ENCODE measurements at places on chromosomes 1 and 21. TPM values are rescaled to one million over a fixed set of nuclear protein-coding genes. Genes with fewer than 3 reads are reported as not detected.

Gene TTC22
- total RNA-seq: not detected

GRCh38 chr1:28845786-28846543, 34.0 kb downstream of the OPRD1 start:
- no peak overlapping the region for H3K4me3 ChIP-seq
- no peaks in the 10 kb centered on the region for H3K4me1 ChIP-seq
- H3K36me3 ChIP-seq: no peaks in the 10 kb centered on the region
- peak; percentile 45 for DNase-seq

GRCh38 chr1:1926346-1926811, 7.3 kb upstream of the TMEM52 start:
- H3K27ac ChIP-seq: no peak overlapping the region
- no peaks in the 10 kb centered on the region for H3K27me3 ChIP-seq
- no peak overlapping the region for H3K4me3 ChIP-seq
- no peaks in the 10 kb centered on the region for H3K36me3 ChIP-seq
- no peaks in the 10 kb centered on the region for H3K4me1 ChIP-seq

DNA sequence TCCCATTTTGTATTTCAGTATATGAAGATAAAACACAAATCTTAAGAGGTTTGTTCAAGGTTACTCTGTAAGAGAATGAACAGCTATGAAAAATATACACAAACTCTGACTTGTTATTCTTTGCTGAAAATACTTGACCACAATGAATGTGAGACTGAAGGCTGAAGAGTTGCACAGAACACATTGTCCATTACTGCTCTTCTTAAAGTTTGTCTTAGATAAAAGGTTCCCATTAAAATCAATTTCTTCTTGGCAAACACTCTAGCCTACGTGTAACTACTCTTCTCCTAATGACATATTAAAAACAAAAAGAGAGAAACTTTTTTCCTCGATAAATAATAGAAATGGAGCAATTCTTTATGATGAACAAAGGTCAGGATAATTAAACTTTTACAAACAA, 45.2 kb upstream of the RABGAP1L start:
- no peak overlapping the region for H3K4me3 ChIP-seq
- no peaks in the 10 kb centered on the region for H3K36me3 ChIP-seq
- H3K4me1 ChIP-seq: no peaks in the 10 kb centered on the region
- H3K27me3 ChIP-seq: no peaks in the 10 kb centered on the region

GRCh38 chr1:207361029-207361428, 39.6 kb downstream of the CD55 start:
- DNase-seq: no peak
- H3K4me3 ChIP-seq: no peak overlapping the region
- no peaks in the 10 kb centered on the region for H3K27me3 ChIP-seq
- H3K27ac ChIP-seq: no peak overlapping the region
- H3K36me3 ChIP-seq: no peaks in the 10 kb centered on the region

Gene LIN28A
- total RNA-seq: not detected

GRCh38 chr1:61115436-61115835, 33.1 kb downstream of the NFIA start:
- H3K27ac ChIP-seq: no peak overlapping the region
- no peak for DNase-seq
- no peak overlapping the region for H3K4me3 ChIP-seq
- no peaks in the 10 kb centered on the region for H3K36me3 ChIP-seq

GRCh38 chr1:45569571-45569961, 14.3 kb upstream of the NASP start:
- H3K36me3 ChIP-seq: peaks cover 39% of the 10 kb centered on the region
- no peak for DNase-seq
- H3K27ac ChIP-seq: no peak overlapping the region
- H3K27me3 ChIP-seq: no peaks in the 10 kb centered on the region

Gene KIF2C
- total RNA-seq: 3.8 TPM

GRCh38 chr1:20462397-20462796, 23.6 kb downstream of the CAMK2N1 start:
- no peaks in the 10 kb centered on the region for H3K36me3 ChIP-seq
- no peaks in the 10 kb centered on the region for H3K4me1 ChIP-seq
- H3K27me3 ChIP-seq: peaks cover 16% of the 10 kb centered on the region
- H3K4me3 ChIP-seq: no peak overlapping the region
- no peak for DNase-seq

DNA sequence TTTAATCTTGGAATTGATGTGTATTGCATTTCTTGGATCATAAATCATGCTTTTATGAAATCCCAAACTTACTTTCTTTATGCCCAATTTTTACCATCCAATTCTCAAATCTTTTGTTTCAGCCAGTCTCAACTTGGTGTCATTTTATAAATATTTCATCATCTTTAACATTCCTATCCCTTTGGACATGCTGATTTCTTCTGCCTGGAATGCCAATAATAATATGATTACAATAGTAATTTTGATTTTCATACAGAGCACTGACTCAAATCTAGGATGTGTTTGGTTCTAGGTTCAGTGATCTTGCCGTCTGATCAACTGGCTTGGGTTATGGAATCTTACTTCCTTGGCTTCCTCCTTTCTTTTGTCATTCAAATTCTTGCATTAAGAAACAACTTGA, 12.8 kb downstream of the RRP15 start:
- DNase-seq: no peak
- peaks cover 24% of the 10 kb centered on the region for H3K4me1 ChIP-seq
- H3K27ac ChIP-seq: peak overlapping the region; percentile 71

DNA sequence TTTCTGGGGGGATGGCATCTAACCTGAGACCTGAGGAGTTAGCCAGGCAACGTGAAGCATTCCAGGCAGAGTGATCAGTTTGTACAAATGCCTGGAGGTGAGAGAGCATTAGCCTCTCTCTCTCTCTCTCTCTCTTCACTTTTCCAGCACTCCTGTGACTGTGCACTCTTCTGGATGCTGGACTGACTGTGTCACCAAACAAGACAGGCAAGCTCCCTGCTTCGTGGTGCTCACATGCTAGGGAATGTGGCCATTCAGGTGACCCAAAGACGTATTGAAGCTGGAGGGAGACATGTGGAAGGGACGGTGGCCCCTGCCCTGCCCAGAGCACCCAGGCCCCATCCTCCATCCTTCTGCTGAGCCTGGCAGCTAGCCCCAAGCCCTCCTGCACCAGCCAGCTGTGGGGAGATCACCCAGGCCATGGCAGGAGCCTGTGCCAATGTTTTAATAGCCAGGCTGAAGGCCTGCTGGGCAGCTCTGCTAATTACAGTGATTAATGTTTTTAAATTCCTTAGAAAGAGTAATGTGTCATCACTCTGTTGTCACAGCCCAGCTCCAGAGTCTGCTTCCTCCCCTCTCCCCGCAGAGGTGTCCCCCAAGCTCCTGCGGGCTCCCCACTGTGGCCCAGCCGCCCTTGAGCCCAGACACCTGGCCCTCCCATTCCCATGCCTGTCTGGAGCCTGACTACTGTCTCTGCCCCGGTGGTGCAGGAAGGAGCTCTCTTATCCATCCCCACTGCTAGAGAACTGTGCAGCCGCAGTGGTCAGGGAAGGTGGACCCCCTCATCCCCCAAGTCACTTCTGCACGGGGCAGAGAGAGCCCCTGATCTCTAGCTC, 48.9 kb downstream of the UBIAD1 start:
- DNase-seq: peak; percentile 66
- H3K4me3 ChIP-seq: no peak overlapping the region
- H3K27ac ChIP-seq: no peak overlapping the region
- peaks cover 4% of the 10 kb centered on the region for H3K27me3 ChIP-seq
- H3K4me1 ChIP-seq: no peaks in the 10 kb centered on the region
- H3K36me3 ChIP-seq: no peaks in the 10 kb centered on the region

Gene PLA2G2D
- total RNA-seq: not detected

DNA sequence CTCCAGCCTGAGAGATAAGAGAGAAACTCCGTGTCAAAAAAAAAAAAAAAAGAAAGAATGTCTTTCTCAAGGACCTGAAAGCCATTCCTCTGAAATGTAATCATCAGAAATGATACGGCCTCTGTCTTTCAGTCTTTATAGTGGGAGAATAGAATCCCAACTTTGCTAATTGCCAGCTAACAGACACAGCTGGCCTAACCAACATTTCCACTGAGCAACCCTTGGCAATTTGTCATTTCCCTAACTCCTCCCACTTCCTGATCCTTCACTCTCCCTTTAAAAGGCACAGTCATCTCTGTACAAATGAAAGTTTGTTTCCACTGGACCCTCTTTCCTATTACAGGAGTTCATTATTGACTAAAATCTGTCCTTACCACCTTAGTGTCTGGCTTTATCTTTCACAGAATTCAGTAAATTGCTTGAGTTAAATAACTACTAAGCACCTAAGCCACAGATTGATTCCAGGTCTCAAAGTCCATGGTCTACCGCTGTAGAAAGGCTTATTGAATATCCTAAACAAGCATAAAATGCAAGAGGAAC, 4.3 kb upstream of the CBR1 start:
- H3K4me3 ChIP-seq: no peak overlapping the region
- DNase-seq: peak; percentile 81
- H3K4me1 ChIP-seq: peaks cover 16% of the 10 kb centered on the region
- H3K36me3 ChIP-seq: no peaks in the 10 kb centered on the region
- H3K27me3 ChIP-seq: no peaks in the 10 kb centered on the region

- peaks cover 41% of the 10 kb centered on the region for H3K4me1 ChIP-seq
- DNase-seq: no peak
- peak overlapping the region; percentile 94 for H3K27ac ChIP-seq
Measured at GRCh38 chr1:211591980-211592493, 13.1 kb upstream of the SLC30A1 start.

DNA sequence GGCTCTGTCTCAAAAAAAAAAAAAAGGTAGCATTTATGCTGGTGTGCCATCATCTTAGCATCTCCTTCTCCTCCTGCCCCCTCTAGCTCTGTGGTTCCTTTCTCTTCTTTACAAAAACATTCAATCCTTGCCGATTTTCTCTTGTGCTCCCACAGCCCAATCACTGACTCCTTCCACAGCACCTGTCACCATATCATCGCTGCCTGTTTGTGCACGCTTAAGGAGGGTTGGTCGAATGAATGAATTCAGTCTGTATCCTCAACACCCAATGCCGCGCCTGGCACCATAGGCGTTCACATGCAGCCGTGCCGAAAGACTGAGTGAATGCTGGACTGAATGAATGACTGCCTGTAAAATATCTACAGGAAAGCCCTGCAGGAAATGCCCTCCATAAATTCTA, 7.9 kb downstream of the RNU5D-1 start:
- H3K4me1 ChIP-seq: peaks cover 9% of the 10 kb centered on the region
- H3K36me3 ChIP-seq: no peaks in the 10 kb centered on the region
- no peak overlapping the region for H3K27ac ChIP-seq
- DNase-seq: peak; percentile 81

DNA sequence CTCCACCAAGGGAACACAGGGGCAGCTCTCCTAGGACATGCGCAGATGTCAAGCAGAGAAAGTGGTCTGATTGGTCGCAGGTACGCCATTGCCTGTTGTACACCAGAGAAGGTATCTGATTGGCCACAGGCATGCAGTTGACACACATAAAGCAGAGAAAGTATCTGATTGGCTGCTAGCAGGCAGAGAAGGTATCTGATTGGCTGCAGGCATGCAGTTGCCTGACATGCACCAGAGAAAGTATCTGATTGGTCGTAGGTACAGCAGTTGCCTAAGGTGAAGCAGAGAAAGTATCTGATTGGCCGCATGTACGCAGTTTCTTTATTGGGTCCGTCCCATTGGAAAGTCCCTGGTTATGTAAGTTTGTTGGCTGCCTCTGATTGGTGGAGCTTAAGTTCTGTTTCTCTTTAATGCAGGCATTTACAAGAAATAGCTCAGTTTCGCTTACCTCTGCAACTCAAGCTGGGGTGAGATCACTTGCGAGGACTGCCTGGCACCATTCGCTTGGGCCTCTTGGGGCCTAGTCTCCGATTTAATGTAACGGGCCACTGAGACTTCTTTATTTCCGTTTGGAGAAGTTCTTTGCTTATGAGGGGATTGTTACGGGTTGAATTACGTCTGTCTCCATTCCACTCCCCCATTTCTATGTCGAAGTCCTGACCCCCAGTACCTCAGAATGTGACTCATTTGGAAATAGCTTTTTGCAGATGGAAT, 74.2 kb downstream of the SIK1 start:
- H3K36me3 ChIP-seq: no peaks in the 10 kb centered on the region
- no peaks in the 10 kb centered on the region for H3K27me3 ChIP-seq
- H3K27ac ChIP-seq: no peak overlapping the region

- H3K4me3 ChIP-seq: no peak overlapping the region
- H3K27me3 ChIP-seq: peaks cover under 1% of the 10 kb centered on the region
- H3K4me1 ChIP-seq: peaks cover 31% of the 10 kb centered on the region
- H3K36me3 ChIP-seq: no peaks in the 10 kb centered on the region
- H3K27ac ChIP-seq: no peak overlapping the region
- peak; percentile 85 for DNase-seq
Measured at GRCh38 chr1:65177457-65177856, 29.5 kb downstream of the AK4 start.

- H3K36me3 ChIP-seq: no peaks in the 10 kb centered on the region
- no peak overlapping the region for H3K27ac ChIP-seq
- H3K4me1 ChIP-seq: peaks cover 6% of the 10 kb centered on the region
- no peak for DNase-seq
- H3K27me3 ChIP-seq: no peaks in the 10 kb centered on the region
- no peak overlapping the region for H3K4me3 ChIP-seq
Measured at GRCh38 chr1:184518736-184519357, 132.0 kb downstream of the C1orf21 start.

Gene RHEX
- total RNA-seq: not detected

- no peak for DNase-seq
- peaks cover 2% of the 10 kb centered on the region for H3K4me1 ChIP-seq
- no peaks in the 10 kb centered on the region for H3K27me3 ChIP-seq
- no peak overlapping the region for H3K4me3 ChIP-seq
- no peak overlapping the region for H3K27ac ChIP-seq
Measured at GRCh38 chr1:230745071-230745470, 2.1 kb upstream of the CAPN9 start.

GRCh38 chr1:41775956-41776585, 142.7 kb downstream of the HIVEP3 start:
- no peaks in the 10 kb centered on the region for H3K36me3 ChIP-seq
- no peak for DNase-seq
- H3K4me1 ChIP-seq: peaks cover 25% of the 10 kb centered on the region

Gene FCAMR
- total RNA-seq: not detected

- H3K27ac ChIP-seq: no peak overlapping the region
- H3K4me3 ChIP-seq: no peak overlapping the region
- H3K27me3 ChIP-seq: no peaks in the 10 kb centered on the region
- no peaks in the 10 kb centered on the region for H3K36me3 ChIP-seq
- peaks cover 8% of the 10 kb centered on the region for H3K4me1 ChIP-seq
Measured at GRCh38 chr1:119888476-119888875, 7.8 kb downstream of the ADAM30 start.

Gene FCGR1A
- not detected for total RNA-seq

Gene NBL1
- 114 TPM for total RNA-seq

- no peaks in the 10 kb centered on the region for H3K27me3 ChIP-seq
- no peaks in the 10 kb centered on the region for H3K36me3 ChIP-seq
Measured at GRCh38 chr1:46767649-46768282, 31.1 kb upstream of the CYP4B1 start.

DNA sequence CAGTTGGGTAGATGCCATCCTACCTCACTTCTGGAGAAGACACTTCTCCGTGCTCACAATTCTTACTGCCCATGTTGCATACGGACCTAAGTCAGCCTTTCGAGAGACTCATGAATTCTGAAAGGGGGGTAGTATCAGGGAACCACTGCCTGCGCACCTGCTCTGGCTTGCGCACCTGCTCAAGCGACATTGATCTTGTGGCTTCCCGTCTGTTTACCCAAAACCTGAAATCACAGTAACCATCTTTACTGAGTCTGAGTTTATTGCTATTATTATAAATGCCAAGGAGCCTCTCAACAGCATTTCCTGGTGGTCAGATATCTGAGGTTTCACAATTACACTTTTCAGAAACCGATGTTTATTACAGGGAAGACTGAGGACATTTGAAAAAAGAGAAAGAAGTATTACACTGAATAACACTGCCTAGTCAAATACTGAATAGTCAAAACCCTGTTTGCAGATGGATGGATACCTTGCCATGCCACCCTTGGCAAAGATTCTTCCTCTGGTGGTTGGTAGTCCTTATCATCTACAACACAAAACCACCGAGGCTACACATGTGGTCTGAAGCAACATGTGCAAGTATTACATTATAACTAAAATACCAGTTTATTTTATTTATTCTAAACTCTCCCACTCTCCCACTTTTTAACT, 208.7 kb downstream of the SIPA1L2 start:
- H3K4me3 ChIP-seq: no peak overlapping the region
- no peak overlapping the region for H3K27ac ChIP-seq
- H3K36me3 ChIP-seq: no peaks in the 10 kb centered on the region
- no peak for DNase-seq

All from osteoblast (primary cell).